ENCODE measurements at places on chromosomes 1 and 21.

DNA sequence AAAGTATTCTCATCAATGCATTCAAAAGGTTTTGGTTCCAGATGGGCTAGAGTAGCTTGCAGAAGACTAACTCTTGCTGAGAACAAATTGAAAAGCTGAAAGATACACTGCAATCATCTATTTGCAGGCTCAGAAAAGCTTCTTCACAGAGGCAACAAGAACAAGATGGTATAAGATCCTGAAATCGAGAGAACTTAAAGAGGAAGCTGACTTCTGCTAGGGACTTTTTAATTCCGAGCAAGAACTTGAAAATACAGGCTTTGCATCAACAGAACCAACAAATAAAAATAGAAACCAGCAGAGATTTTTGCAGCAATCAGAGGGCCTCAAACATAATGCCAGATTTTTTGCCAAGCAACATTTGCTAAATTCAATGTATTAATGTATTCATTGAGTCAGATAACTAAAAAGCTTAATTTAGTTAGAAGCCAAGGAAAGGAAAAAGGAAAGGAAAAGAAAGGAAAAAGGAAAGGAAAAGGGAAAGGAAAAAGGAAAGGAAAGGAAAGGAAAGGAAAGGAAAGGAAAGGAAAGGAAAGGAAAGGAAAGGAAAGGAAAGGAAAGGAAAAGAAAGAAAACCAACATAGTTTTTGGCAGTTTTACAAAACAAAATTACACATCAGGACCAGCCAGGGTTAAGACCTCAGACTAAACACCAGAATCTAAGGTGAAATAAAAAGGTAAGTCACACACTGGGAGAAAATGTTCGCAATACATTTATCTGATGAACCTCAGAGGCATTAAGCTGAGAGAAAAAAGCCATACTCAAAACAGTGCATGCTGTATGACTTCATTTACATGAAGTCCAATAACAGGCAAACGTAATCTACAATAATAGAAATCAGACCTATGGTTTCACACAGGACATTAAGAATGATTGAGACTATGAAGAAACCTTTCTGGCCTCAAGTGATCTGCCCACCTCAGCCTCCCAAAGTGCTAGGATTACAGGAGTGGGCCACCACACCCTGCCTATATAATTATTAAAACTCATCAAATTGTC, 42.6 kb downstream of the FAF1 start:
- DNase-seq, result no peak

GRCh38 chr21:34980423-34981115, 68.5 kb downstream of the RUNX1 start:
- no peak for DNase-seq

GRCh38 chr21:43640400-43640799, 18.9 kb downstream of the HSF2BP start:
- DNase-seq, result no peak

DNA sequence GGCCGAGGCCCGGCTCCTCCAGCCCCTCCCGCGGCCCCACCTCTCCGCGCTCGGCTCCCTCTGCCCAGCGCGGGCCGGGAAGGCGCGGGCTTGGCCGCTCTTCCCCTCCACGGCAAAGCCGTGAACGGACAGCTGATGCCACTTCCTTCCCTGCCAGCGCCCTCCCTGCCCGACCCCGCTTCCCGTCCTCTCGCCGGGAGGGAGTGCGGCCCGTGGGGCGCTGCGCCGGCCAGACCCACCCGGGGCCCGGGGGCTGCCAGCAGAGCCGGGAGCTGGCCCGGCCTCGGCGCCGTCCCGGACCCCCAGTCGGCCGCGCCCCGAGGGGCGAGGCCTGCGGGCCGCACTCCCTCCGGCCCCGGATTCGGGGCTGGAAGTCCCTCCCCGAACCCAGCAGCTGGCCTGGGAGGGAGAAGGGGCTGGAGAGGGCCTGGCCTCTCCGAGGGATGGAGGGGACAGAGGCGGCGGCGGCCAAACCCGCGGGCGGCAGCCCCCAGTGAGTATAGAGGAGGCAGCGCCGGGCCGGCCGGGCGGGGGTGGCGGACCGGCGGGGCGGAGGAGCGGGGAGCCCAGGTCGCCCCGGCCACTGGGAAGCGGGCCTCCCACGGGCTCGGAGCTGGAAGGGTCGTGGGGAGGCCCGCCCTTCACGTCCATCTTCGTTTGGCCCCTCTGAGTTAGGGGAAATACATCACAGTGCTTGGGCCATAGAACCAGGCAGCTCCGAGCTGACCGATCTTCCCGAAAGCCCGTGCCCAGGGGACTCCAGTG, at the start of gene KIAA1614:
Gene KIAA1614, plus strand, starts transcription at position 97 of the 765 bp plus-strand sequence. Its CDS starts 347 bp downstream, at position 444.
- no peak for DNase-seq

DNA sequence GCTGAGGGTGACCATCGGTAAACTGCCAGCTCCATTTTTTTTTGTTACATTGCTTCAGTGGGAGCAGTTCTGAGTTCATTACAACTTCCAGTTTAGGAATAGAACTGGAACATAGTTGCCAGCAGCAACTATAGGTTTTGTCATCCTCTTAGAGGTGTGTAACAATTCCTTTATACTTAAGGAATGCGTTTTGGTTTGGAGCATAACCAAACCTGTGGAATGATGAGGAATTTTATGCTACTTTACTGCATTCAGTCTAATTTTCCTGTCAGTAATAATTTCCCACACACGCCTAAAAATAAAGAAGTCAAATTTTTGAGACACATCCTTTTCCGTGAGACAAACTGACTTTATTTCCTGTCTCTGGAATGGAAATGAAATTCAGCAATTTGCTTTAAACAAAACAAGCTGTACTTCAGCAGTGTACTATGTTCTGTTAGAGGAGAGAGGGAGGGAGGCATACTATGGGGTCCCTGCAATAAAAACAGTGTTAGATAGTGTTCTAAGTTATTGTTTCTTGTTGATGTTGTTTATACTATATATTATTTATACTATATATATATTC, 4.8 kb upstream of the AMPD1 start:
- no peak for DNase-seq

GRCh38 chr1:14742181-14742980, 143.9 kb downstream of the KAZN start:
- DNase-seq, result no peak

- no peak for DNase-seq
Measured at GRCh38 chr1:213066363-213066762, 15.3 kb downstream of the RPS6KC1 start.

- DNase-seq, result no peak
Measured at GRCh38 chr21:25381936-25382452, 225.3 kb downstream of the MRPL39 start.

DNA sequence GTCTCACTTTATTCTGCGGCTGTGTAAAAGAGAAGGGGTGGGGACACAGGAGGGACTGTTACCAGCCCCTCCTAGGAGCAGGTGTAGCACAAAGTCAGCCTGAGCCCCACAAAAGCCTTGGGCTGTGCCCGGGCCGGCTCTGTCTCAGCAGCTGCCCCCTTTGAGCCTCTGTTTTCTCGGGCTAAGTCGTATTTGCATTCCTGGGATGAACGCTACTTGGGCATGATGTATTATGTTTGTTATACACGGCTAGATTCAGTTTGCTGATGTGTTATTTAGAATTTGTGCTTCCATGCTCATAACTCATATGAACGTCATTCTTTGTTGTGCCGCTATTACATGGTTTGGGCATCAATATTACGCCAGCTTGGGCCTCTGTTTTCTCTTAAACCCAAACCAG, 47.8 kb downstream of the KCNN3 start:
- DNase-seq, result no peak

DNA sequence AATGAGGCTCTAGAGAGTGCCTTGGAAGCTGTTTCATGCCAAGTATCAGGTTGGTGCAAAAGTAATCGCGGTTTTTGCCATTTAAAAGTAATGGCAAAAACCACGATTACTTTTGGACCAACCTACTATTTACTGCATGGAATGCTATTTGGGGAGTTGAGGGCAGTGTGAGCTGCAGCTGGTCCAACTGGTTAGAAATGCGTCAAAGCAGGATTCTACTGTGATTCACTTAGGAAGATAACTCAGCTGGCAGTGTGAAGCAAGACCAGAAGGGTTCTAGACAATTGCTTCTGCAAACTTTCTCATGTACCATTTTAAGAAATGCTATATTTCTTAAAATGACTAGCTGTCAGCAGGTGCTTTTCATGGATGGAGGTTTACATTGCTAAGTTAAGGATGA, 21.2 kb upstream of the PLA2G2C start:
- no peak for DNase-seq

GRCh38 chr1:218991089-218991488, 182.6 kb upstream of the LYPLAL1 start:
- no peak for DNase-seq

DNA sequence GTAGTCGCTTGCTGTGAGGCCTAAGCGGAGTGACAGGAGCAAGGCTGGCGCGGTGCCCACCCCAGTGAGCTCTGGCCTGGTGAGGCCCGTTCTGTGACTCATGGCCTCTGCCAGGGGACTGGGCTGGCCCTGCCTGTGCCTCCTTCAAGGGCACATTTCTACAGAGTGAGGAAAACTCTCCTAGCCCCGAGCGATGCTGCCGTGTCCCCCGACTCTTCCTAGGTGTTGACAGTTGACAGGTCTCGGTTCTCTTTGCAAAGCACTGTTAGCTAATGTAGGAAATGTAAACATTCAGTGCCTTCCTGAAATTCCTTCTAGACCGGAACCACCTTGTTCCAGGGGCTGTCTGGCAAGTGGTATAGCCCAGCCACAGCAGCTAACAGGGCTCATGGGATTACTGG, 43.9 kb downstream of the ABCG1 start:
- no peak for DNase-seq

- no peak for DNase-seq
Measured at GRCh38 chr1:106699433-106699832, 357.0 kb upstream of the PRMT6 start.

GRCh38 chr1:184032306-184032929, 5.1 kb downstream of the COLGALT2 start:
- DNase-seq, result no peak

- DNase-seq, result no peak
Measured at GRCh38 chr1:31310198-31310597, 13.4 kb downstream of the ZCCHC17 start.

- no peak for DNase-seq
Measured at GRCh38 chr1:58063095-58063494, 483.4 kb downstream of the OMA1 start.

DNA sequence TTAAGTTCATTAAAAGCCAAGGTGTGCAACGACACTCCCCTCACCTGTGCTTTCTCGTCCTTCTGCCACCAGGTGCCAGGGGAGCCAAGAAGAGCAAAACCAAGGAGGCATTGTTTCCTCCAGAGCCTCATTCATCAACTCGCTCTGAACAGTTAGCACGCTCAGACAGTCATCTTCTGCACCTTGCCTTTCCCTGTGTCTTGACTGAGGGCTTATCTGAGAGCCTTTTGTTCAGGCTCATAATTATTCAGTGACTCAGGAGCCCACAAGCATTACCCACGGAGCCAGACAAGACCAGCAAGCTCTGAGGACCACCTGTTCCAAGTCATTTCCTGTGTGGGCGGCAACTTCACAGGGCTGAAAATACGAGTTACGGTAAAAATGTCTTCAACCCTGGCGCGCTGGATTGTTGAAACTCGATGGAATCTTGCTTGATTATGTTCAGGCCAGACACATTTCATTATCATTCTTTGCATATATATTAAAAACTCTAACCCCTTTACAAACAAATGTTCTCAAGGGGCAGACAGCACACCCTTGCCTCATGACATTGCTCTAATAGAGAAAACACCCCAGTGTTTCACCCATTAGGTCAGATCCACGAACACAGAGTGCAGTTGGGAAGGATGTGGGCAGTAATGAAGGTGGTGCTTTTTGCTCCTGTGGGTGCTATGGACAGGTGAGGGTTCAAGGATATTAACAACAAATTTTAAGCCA, 89.7 kb upstream of the RUNX1 start:
- DNase-seq, result peak; percentile 50

GRCh38 chr1:180527101-180527669, 24.8 kb upstream of the ACBD6 start:
- no peak for DNase-seq

DNA sequence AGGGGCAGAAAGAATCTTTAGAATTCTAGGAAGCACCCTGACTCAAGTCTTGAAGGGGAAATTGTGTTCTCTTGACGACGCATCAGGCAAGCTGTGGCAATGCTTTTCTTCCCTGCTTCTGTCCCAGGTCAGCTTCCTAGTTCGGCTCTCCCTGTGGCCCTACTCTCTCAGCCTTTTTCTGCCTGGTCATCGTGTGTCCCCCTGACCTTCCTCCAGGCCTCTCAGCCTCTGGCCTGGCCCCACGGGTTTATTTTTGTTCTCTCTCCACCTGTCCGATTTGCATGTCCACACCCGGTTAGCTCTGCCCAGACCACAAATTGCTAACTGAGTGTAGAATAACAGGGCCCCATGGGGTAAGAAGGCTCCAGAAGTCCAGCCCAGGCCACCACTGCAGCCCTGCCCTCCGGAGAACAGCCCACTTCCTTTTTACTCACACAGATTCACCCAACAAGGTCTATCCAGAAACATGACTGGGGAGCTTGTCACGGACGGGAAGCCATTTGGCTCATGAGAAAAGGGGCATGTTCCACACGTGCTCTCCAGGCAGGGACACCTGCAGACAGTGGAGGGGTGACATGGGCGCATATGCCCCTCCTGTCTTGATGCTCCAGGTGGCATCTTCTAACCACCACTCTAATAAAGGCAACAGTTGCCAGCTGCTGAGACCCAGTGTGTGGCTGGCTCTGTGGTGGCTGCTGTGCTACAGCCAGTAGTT, 9.8 kb downstream of the KCNN3 start:
- DNase-seq, result no peak

DNA sequence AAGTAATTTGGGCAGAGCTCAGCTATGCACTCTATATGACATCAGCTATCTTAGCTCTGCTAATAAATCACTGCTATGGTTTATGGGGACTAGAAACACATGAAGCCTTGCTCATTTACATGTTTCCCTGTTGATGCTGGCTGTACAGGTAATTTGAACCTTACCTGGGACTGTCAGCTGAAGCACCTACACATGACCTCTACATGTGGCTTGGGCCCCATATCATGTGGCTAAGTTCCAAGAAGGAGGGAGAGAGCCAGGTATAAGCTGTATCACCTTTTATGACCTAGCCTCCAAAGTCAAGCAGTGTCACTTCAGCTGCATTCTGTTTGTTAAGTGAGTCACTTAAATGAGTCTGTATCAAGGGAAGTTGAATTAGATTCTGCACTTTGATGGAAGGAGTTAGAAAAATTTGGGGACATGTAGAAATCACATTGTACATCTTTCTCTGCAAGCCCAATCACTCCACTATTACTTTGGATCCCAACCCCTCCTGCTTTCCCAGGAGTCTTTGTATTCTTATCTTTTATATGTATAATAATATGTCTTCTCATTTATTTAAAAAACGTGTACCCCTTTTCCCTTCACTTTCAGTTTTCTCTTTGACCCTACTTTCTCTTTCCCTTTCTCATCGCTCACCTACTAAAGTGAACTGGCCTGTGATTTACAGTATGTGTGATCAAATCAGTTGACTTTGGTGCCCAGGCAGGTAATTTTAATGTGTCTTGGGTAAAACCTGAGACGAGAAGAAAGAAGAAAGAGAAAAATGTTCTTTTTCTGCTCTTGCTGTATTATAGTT, 53.4 kb upstream of the PRKACB start:
- no peak for DNase-seq

DNA sequence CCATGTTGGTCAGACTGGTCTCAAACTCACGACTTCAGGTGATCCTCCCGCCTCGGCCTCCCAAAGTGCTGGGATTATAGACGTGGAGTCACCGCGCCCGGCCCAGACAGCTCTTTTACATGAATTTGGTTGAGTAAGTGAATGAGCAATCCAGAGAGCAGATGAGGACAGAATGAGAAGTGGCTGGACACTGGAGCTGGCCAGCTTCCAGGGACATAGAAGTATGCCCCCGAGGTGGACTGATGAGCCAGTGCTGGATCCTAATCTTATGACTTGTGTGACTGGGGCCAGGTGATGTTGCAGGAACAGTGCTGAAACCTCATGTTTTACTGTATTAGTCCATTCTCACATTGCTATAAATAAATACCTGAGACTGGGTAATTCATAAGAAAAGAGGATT, 35.9 kb upstream of the KANK4 start:
- DNase-seq, result no peak

GRCh38 chr1:209839875-209840546, 12.2 kb downstream of the UTP25 start:
- no peak for DNase-seq
